Stimulated activated CD4-positive, alpha-beta T cell treated with anti-CD3 and anti-CD28 coated beads, Interleukin-4, amount 100 ng/mL, for 4 hours (primary cell): ENCODE measurements at places on chromosomes 3 and 15.

DNA sequence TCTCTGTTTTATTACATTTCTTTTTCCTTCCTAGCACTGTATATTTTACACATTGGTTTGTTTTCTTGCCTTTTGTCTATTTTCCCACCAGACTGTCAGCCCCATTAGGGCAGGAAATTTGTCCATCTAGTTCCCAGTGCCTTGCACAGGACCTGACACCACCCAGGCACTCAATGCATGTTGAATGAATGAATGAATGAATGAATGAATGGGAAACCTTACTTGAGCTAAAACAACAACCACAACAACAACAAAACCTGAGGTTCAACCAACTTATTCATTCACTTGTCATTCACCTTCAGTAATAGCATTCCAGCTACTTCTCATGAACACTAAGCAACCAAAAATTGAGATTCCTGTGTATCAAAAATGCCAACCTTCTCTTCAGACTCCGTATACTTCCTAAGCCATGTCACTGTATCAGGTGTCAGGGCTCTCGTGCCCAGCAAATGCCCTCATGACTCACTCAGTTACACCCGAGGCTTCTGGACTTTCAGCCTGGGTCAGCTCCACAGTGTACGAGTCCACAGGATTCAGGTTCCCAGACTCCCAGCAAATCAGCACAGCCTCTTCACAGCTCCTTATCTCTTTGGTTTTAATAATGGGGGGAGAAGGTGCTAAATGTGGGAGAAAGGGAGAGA lies 37.3 kb downstream of the FSD2 start:
- no peak for DNase-seq

DNA sequence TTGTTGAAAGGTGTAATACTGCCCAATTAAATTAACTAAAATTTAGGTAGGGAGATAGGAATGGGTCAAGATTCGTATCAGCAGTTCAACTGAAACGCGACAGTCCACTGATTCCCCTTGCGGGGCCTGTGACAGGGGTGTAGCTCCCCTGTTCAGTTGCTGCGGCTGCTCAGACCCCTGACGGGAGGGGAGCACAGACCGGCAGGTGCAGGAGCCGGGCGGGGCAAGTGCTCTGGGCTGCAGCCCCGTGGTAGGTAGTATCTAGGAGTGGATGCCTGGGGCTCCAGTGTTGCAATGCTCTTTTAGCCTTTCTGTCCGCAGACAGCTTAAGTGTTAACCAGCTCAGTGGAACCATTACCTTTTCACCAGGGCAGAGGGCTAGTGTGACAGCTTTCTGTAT lies 164.9 kb downstream of the ROBO2 start:
- DNase-seq = no peak

DNA sequence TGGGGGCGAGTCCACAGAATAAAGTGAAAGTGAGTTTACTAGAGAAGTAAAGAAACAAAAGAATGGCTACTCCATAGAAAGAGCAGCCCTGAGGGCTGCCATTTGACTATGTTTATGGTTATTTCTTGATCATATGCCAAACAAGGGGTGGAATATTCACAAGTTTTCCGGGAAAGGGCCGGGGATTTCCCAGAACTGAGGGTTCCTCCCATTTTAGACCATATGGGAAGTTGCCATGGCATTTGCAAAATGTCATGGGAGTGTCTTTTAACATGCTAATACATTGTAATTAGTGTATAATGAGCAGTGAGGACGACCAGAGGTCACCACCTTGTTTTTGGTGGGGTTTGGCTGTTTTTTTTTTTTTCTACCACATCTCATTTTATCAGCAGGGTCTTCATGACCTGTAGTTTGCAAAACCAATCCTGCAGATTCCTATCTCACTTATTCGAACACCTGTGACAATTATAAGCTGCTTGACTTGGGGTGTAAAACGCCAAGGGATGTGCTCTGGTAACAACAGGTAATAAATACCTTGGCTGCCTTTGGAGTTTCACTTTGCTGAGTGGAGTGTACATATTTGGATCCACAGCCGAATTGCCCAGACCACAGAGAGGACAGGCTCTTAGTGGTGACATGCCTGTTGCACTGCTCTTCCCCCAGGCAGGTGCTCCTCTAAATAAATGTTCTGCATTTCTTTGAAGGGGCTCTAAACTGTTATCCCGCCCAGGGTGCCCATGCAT lies 43.6 kb downstream of the C2CD4B start:
- DNase-seq = no peak

GRCh38 chr15:66700802-66701421 lies 1.1 kb upstream of the SMAD6 start:
- peak; percentile 87 for DNase-seq

DNA sequence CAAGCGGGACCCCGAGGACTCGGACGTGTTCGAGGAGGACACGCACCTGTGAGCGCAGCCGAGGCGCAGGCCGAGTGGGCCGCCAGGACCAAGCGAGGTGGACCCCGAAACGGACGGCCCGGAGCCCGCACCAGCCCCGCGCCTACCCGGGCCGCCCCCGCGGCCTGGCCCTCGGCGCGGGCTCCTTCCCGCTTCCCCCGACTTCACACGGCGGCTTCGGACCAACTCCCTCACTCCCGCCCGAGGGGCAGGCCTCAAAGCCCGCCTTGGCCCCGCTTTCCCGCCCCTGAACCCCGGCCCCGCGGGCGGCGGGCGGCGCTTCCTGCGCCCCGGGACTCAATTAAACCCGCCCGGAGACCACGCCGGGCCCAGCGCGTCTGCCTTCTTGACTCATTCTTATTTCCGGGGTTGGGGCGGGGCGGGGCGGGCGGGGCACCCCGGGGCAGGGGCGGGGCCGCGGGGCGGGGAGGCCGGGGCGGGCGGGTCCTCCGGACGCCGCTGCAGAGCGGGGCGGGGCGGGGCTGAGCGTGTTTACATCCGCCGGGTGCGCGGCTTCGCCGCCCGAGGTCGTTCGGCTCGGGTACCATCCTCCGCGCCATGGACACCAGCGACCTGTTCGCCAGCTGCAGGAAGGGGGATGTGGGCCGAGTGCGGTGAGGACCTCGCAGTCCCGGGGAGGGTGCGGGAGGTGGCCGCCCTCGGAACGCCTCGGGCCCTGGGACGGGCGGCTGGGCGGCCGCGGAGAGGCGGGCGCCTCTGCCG lies at the start of gene ABTB1:
Gene ABTB1 (plus strand): TSS at position 524 of the 762 bp plus-strand sequence. CDS start 74 bp downstream, at position 598.
- peak; percentile 82 for DNase-seq
